Left ventricle myocardium superior (tissue), 1 donor: ENCODE measurements at places on chromosomes 7 and 10. TPM values are rescaled to one million over a fixed set of nuclear protein-coding genes. Genes with fewer than 3 reads are reported as not detected.
A peak's percentile ranks its signal among the peaks of the same experiment; 100 is the strongest.

The PPP1R17 gene
- total RNA-seq, result not detected

The IQUB gene
- 0.32 TPM for total RNA-seq

- no peak for DNase-seq
Observed at GRCh38 chr7:95578299-95578855, 17.9 kb downstream of the PDK4 start.

The CLCN1 gene
- total RNA-seq, result not detected

DNA sequence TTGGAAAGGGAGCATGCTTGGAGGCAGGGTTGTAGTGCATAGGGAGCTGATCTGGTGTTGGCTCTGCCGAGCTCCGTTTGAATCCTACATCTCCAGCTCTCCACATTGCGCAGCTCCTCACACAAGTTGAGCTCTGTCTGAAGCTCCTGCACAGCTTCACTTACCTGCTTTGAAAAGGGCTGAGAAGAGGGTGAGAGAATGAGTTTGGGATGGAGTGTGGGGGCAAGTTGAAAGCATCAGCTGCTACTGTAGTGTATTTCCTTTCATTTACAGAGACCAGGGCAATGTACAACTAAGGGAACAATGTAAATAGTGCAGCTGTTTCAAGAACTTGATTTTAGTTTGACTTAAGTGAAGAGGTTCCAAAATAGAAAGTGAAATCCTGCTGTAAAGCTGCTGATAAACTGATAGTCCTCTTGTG lies 88.5 kb downstream of the VTI1A start:
- DNase-seq, result no peak

GRCh38 chr10:17831341-17831740 lies 22.2 kb downstream of the MRC1 start:
- DNase-seq, result no peak

The CRTAC1 gene
- 1.6 TPM for total RNA-seq

DNA sequence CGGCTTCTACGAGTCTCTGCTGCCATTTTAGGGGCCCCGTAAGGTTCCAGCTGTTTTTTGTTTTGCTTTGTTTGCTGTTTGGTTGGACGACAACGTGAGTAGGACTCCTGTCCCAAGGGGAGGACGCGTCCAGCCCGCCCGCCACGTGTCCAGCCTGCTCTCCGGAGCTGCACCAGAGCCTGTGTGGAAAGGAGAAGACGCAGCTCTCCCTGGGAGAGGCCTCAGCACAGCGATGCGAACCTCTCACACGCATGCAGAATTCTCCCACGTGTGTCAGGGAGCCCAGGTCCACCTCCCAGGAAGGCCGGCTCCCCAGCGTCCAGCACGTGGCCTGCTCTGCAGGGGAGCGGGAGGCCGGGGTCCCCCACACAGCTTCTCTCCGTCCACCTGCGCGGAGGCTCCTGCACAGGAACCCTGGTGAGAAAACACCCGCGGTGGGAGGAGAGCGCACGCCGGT lies 36.4 kb upstream of the DNAJB6 start:
- no peak for DNase-seq

- DNase-seq, result no peak
Observed at GRCh38 chr7:133352430-133352829, 99.6 kb downstream of the EXOC4 start.

GRCh38 chr7:17229228-17229627 lies 69.2 kb upstream of the AHR start:
- DNase-seq, result no peak

DNA sequence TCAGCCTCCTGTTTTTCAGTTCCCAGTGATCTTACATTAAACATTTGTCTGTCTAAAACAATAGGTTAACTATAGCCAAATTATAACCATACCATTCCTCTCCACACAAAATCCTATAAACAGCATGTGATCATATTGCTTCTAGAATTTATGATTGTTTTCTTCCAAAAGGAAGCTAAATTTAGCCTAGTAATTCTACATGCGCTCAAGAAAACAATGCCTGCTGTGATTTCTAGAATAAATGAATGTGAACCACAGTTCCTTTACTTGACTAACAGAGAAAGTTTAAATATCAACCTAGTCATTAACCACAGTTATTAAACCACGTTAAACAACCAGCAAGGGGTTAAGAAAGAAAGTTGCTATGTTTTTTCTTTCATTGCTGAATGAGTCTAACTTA lies 26.4 kb downstream of the MET start:
- no peak for DNase-seq

DNA sequence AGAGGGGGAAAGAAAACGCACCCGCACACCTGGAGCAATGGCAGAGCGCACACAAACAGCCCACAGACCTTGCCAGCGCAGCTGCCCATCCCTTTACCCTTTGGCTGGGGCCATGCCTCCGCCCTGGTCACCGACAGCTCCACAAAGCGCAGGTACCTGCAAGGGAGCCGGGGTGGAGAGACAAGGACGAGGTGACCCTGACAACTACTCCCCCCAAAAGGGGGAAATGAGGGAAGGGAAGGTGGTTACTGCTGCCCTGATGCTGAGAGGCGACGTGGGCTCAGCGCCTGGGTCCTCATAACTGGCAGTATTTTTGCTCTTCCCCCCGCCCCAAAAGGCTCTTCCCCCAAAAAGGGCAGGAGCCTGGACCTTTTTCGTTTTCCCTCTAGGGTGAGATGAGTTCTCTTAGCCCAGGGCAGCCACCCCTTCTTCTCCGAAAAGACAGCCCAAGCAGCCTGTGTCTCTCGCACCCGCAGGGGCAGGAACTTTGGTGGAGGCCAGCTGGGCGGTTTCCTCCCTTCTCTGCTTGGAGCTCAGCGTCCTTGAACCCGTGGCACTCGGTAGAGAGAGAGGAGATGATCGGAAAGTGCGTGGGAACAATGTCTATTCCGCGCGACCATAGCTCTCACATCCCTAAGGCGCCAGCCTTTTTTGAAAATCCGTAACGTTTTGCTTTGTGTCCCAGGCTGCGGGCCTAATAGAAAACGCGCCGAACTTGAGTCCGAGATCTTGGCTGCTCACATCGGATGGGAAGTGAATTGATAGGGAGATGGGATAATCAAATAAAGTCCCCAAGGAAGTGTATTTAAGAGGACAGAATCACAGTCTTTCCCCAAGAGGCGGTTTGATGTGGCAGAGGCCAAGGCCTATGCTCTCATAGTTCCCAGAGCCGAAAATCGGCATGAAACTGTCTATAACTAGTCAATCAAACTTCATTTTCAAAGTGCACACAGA lies 1.0 kb downstream of the NKX2-3 start:
- no peak for DNase-seq

GRCh38 chr10:125076121-125076825 lies 84.1 kb downstream of the CTBP2 start:
- no peak for DNase-seq

DNA sequence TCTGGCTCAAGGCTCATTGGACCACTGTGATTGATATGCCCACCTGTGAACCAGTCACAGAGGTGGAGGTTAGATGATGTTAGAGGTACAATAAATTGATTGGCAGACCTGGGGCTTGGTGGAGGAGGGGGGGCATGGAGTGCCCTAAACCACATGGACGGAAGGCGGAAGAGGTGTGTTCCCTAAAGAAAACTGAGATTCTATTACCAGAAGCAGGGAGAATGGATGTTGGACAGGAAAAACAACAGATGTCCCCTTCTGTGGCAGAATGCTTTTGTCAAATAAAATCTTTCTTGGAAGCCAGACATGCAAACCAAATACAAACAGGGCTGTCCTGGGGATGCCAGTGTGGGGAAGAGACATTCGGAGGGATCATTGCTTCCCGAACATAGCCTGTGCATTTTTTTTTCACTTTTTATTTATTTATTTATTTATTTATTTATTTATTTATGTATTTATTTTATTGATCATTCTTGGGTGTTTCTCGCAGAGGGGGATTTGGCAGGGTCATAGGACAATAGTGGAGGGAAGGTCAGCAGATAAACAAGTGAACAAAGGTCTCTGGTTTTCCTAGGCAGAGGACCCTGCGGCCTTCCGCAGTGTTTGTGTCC lies 433.9 kb downstream of the RPS24 start:
- no peak for DNase-seq

DNA sequence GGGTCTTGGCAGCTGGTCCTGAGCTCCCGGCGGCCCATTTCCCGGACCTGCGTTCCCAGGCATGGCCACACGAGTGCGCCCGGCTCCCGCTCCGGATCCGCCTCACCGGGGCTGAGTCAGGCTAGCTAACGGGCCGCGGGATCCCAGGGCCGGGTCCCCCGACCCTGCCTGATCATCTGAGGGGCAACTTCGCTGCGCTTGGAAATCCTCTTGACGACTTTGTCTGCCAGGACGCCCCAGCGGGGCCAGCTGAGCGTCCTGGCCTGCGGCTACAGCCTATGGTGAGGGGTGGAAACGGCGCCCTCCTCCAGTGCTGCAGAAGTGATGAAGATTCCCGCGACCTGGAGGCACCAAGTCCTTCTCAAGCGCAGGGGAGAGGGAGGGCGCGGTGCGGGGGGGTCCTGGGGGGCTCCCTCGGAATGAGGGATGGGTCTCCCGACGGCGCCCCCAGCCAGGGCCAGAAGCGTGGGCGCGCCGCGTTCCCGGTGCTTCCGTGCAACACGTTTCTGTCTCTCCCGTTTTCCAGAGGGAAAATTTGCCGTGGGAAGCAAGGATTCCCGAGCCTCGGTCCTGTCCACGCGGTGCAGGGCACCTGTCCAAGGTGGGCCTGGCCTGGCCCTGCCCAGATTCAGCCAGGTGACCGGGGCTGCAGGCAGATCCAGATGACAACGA lies 212.4 kb downstream of the CCSER2 start:
- DNase-seq, result peak; percentile 76

The ACTL6B gene
- not detected for total RNA-seq

DNA sequence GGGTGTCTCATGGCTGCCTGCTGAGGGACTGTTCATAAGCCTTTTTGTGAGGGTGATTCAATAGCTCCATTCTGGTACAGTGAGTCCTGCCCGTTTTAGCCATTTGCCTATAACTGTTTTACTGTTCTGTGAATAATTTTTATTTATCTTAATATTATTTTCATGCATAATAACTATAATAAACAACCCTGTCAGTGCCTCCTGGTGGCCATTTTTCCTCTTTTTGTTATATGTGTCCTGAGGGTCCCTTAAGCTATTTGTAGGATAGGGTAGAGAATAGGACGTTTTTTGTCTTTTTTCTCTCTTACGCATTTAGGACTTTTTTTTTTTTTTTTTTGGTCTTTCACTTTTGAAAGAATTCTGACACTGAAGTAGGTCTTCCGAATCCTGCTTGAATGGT lies 2.9 kb downstream of the C1QL3 start:
- DNase-seq, result no peak

The HOXA3 gene
- total RNA-seq, result 0.72 TPM

DNA sequence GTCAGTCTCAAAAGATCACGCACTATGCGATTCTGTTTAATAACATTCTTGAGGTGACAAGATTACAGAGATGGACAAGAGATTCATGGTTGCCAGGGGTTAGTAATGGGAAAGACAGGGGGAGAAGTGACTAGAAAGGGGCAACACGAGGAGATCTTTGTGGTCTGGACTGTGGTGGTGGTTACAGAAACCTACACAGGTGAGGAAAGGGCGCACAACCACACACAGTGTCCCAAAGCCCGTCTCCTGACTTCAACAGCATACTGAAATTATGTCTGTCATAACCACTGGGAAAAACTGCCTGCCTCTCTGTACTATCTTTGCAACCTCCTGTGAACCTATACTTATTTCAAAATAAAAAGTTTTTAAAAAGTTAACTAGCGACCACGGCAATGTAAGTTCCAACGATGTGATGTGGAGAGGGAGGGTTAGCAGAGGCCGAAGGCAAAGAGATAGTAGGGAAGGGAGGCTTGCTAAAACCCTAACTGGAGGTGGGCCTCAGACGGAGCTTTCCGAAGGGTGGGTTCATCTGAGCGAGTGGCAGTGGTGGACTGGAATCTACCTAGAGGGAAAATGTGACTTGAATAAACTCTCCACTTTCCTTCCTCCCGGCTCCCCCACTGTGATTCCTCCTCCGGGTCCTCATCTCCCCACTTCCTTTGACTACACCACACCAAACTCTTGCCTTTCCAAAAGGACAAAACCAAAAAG lies 43.7 kb downstream of the GNA12 start:
- DNase-seq, result no peak

The PDK4 gene
- total RNA-seq, result 289 TPM

The FRMD4A gene
- 43.3 TPM for total RNA-seq

DNA sequence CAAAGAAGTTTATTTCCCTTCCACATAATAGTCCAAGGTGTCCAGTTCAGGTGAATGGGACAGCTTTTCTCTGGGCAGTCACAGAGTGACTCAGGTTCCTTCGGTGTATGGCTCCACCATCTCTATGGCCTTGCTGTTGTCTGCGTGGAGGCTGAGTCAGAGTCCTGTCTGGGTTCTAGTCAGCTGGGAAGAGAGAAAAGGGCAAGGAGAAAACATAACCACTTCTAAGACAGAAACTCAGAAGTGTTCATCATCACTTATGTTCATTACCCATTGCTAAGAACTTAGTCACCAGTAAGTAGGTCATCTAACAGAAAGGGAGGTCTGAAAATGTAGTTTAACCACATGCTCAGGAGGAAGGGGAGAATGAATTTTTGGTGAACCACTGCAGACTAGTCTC lies 32.4 kb upstream of the CCDC7 start:
- DNase-seq, result no peak

DNA sequence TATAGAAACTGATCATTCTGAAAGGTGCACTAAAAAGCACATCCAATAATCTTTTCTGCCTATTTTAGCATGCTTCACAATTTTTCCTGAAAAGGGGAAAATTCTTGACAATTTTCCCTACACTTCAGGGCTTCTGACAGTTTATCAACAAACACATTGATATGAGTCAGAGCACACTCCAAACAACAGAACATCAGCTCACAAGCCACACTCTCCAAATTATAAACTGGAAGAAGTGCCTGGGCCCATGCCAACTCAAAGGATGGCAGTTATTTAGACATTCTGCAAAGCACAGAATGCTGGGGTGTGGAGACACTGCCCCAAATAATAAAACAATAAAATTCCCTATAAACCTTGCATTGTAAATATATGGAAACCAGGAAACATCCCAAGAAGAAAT lies 90.8 kb downstream of the ELAPOR2 start:
- DNase-seq, result no peak

The TRIM50 gene
- total RNA-seq, result 0.30 TPM
